ENCODE measurements at places on chromosomes 1 and 21.
A peak's percentile ranks its signal among the peaks of the same experiment; 100 is the strongest.

GRCh38 chr1:224783006-224783651 lies 146.3 kb upstream of the DNAH14 start:
- DNase-seq, result no peak

DNA sequence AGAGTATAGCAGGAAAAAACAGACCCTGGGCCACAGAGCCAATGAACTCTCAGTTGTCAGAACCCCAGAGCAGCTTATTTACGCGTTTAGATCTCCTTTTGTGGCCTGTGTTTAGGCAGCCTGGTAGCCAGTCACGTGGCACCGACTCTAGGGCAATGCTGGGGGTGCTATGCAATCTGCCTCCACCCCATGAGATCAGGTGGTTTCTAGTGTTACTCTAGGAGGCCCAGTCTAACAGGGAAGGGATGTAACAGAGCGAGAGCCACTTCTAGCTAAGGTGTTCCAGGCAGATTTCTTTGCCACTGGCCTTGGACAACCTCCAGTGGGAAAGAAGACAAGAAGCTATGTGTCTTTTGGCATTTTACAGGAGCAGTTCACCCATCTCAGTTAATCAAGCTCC lies 12.0 kb upstream of the A3GALT2 start:
- DNase-seq, result no peak

DNA sequence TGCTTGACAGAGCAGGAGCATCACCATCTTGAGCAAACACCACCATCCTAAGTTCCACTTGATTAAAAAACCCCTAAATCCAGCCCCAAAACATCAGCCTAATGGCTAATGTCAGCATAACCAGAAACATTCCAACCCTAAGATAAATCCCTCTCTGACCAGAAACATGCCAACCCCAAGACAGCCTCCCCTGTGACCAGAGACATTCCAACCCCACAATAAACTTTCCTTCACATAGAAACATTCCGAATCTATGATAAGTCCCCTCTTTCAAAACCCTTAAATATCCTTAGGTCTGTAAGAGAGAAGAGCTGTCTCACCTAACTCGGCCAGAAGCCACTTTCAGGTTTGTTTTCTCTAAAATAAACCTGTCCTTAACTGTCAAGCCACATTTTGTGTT lies 17.4 kb upstream of the SLC2A5 start:
- DNase-seq, result no peak

GRCh38 chr1:38396606-38397005 lies 350.0 kb upstream of the POU3F1 start:
- no peak for DNase-seq

GRCh38 chr1:233587958-233588799 lies 25.7 kb upstream of the KCNK1 start:
- peak; percentile 51 for DNase-seq

DNA sequence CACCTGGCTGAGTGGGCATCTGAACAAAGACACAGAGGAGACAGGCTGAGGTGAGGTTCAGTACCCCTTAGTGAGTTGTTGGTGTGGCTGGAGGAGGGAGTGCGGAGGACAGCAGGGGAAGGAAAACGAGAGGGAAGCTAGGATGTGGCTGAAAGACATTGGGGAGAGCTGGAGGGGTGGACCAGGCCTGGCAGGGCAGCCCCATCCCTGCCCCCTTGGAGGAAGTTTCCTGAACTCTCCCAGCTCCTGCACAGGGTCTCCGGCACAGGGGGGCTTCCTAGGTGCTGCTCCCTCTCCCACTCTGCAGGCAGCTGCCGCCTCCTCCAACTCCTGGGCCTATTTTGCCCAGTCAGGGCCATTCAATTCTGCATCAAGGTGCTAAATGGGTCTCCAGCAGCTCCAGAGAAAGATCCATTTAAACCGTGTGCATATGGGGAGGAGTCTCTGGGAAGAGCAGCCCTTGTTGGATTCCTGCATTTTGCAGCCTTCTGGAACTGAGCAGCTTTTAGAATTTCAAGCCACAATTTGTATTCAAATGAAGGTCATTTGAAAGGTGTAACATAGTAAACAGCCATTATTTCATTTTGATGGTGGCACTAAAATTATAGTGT lies 193.9 kb downstream of the CAMTA1 start:
- no peak for DNase-seq

DNA sequence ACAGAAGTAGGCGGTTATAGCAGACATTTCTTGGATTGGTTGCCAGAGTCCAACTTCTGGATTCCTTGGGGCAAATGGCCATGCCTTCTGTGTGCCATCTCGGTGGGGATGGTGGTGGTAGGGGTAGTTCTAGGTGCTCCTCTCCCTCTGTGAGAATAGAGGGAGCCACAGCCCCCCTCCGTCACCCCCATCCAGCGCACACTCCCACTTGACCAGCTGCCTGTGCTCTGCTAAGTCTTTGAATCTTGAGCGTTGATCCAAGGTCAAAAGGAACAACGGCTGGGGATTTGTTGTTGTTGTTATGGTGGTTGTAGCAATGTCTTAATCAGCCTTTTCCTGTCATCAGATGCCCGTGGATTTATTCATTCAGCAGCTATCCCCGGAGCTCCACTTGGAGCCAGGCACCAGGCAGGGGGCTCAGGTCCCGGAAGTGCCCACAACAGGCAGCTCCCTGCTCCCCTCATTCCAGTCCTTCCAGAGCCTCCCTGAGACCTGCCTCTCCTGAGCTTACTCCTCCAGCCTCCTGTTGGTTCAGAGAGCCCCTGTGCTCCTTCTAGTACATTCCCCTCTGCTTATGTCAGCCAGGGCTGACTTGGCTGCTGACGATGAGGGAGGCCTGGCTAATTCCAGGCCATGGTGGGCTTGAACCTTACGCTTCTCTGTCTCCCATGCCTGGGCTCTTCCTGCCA lies 146.6 kb upstream of the WNT4 start:
- DNase-seq, result peak; percentile 12

- no peak for DNase-seq
These were observed 235.1 kb downstream of the RRAGC start for GRCh38 chr1:38624336-38625039.

DNA sequence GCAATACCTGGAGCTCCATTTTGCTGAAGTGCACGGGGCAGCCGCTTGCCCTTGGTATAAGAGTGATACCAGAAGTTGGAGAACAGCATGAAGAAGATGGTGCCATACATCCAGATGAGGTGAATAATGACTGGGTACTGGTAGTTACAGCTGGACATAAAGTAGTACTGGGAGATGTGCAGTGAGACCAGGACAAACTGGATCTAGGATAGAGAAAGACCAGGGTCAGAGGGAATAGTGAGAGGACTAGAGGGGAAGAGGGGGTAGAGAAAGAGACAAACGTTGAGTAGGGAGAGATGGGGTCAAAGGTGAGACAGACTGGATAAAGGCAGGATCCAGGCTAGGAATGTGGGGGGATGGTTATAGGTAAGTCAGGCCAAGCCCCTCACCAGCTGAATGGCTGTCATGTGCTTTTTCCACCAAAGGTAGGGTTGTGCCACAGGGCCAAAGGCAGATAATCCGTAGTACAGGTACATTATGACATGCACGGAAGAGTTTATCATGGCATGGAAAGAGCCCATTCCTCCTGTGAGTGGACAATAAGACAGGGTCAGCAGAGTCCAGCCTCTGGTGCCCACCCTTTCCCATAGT lies 3.8 kb downstream of the ELOVL1 start:
- no peak for DNase-seq

- DNase-seq, result no peak
These were observed 73.1 kb downstream of the RUNX3 start for GRCh38 chr1:24856787-24857506.

GRCh38 chr1:48109390-48110013 lies 112.3 kb upstream of the TRABD2B start:
- peak; percentile 36 for DNase-seq

- peak; percentile 78 for DNase-seq
These were observed 5.1 kb upstream of the LAMTOR5 start for GRCh38 chr1:110412576-110412975.

GRCh38 chr1:6591222-6591621 lies 11.4 kb downstream of the ZBTB48 start:
- DNase-seq, result no peak

GRCh38 chr1:220003610-220004299 lies 42.5 kb downstream of the EPRS1 start:
- no peak for DNase-seq

DNA sequence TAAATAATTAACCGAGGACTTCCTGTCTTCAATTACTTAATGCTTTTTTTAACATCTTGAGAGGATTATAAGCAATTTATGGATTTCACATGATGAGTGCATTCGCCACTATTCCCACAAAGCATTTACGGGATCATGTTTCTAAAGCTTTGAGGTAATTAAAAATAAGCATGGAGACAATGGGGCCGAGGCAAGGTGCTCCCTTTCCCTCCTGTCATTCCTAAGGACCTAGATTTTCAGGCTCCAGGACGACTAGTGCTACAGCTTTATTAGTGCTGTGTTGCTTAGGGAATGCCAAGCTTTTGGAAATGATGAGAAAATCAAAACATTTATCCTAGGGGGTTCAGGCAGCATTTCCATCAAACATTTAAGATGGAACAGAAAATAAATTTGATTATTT lies 209.2 kb downstream of the KCTD3 start:
- DNase-seq, result no peak

DNA sequence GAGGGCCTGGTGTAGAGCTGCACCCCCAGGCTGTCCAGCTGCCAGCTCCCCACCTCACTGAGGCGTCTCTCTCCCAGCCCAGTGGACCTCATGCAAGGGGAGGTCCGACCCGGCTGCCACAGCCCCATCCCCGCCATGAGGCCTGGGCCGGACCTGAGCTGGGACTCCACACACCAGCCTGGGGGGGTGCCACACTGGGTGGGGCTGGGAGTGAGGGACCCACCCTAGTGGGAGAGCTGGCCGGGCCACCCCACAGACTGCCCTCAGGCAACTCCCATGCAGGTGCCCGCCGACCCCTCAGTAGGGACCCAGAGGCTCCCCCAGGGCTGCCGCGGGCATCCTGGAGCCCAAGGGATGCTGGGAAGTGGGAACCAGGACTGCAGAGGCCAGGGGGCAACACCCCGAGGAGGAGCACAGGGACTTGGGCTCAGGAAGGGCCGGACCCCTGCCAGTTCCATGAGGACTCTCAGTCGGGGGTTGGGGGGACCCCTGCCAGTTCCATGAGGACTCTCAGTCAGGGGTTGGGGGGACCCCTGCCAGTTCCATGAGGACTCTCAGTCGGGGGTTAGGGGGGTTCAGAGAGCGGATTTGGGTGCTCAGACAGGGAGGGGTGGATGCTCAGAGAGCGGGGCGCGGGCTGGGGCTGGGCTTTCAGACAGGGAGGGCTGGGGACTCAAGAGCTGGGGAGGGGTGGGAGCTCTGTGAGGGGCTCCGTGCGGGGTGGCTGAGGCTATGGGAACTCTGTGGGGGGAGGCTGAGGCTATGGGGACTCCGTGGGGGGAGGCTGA lies 1.2 kb upstream of the RNF223 start:
- peak; percentile 34 for DNase-seq
